Stimulated activated CD4-positive, alpha-beta T cell treated with anti-CD3 and anti-CD28 coated beads, Interleukin-12 subunit alpha, Interleukin-12 subunit beta, amount 100 ng/mL, for 24 hours (primary cell): ENCODE measurements at places on chromosomes 3 and 15.

DNA sequence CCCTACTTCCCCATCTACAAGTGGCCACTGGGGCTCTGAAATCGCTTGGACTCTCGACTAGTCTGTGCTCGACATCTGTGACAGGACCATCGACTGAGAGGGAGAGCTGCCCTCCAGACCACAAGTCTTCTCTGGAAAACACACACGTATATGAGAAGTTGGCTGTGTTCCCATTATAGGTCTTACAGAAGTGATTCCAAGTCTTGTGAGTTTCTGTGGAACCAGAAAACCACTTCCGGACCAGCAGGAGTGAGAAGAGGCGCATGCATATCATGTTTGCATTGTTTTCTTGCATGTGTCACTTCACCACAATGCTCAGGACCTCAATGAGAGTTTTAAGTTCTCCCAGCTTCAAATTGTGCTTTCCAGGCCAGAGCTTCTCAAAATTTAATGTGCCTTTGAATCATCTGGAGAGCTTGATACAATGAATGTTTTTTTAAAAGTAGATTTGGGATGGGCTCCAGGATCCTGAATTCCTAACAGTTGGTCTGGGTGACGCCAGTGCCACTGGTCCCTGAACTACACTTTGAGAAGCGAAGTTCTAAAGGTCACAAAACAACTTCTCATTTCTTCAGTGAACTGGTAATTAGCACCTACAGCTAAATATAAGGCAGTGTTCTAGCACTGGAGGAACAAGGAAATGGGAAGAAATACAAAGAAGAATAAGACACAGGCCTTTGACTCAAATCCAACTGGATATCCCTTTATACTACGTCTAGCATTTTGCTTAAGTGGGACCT, 15.7 kb downstream of the LIPC start:
- no peak for DNase-seq

GRCh38 chr3:171049861-171050444, 23.4 kb upstream of the SLC2A2 start:
- no peak for DNase-seq

DNA sequence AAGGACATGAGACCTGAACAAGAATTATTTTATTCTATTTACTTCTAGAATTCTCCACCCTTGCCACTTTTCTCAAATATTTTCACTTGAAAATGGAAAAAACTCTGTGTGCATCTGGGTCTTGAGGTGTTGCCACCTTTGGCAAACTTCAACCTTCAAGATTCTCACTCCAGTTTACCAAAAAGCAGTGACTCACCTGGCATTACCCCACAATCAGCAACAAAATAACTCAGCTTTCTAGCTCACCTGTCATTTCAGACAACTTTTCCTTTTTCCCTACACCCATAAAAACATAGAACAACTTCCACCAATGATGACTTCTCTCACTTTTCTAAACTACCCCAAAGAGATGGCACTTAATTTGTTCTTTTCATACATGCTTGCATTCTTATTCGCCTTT, 115.8 kb downstream of the DUT start:
- DNase-seq = no peak

- DNase-seq = no peak
These were observed 486.8 kb upstream of the ALCAM start for GRCh38 chr3:104879919-104880318.

DNA sequence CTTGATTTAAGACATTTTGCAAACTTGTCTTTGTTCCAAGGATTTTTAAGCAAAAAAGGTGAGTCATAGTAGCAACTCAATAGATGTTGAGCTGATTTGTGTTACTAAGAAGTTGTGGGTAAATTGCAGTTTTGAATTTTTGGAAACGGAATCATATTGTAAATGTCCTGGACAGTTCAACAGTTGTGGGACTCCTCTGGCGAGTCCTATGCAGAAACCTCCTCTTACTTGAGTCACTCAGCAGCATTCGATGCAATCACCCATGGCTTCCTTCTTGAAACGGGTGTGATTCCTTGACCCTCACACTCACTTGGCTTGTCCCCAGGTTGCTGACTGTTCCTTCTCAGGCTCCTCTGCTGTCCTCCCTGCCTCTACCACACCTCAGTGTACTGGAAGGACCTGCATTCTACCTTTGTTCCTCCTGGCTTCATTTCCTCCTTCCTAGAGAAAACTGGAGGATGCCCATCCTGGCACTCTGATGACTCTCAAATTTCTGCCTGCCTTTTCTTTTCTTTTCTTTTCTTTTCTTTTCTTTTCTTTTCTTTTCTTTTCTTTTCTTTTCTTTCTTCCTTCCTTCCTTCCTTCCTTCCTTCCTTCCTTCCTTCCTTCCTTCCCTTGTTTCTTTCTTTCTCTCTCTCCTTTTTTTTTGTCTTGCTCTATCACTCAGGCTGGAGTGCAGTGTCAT, 52.8 kb upstream of the DGKG start:
- no peak for DNase-seq

GRCh38 chr3:19231792-19232461, 83.6 kb downstream of the KCNH8 start:
- DNase-seq = no peak

GRCh38 chr3:72336821-72337479, 511.3 kb downstream of the SHQ1 start:
- no peak for DNase-seq

DNA sequence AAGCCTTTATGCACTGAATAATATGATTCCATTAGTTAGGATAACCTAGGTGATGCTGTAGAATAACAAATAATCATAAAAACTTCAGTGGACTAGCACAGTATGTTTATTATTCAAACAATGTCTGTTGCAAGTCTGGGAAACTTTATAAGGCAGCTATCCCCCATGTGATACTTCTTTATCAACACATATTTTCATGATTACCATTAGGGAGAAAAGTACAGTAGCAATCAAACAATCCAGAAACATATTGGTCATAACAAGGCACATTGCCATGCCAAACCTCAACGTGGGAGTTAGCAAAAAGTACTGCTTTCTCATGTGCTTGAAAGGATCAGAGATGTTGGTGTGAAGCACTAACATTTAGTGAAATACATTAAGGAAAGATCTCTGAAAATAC, 35.5 kb downstream of the EOMES start:
- DNase-seq = no peak

DNA sequence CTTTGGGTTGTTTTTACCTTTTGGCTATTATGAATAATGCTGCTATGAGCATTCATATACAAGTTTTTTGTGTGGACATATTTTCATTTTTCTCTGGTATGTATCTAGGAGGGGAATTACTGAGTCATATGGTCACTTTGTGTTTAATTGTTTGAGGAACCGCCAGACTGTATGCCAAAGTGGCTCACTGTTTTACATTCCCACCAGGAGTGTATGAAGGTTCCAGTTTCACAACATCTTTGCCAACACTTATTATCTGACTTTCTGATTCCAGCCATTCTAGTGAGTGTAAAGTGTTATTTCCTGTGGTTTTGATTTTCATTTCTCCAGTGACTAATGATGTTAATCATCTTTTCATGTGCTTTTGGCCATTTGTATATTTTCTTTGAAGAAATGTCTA, 51.8 kb downstream of the CMTM7 start:
- DNase-seq = no peak

GRCh38 chr3:155078711-155079467, 1.2 kb upstream of the MME start:
- no peak for DNase-seq

DNA sequence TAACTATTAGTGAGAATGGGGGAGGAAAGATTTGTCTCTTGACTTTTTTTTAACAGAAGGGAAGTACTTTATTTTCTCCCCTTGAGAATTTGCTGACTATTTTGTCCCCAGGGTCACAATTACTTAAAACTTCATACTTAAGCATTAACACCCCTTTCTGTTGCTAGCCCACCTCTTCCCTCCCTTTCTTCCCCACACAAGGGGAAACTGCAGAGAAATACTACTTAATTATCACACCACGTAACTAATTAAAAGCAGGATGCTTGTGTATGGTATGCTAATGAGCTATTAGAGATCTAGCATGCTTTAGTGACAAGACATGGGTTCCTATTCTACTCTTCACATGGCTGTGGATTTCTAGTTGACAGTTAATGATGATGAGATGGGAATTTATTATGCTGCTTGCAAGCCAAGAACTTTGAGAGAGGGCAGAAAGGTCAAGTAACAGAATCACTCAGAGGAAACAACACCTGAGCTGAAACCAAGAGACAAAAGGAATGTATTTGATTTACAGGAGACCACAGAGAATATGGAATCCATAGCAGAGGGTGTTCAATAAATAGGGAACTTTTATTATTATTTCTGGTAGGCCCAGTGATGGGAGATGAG, 179.2 kb downstream of the LSAMP start:
- DNase-seq = no peak

DNA sequence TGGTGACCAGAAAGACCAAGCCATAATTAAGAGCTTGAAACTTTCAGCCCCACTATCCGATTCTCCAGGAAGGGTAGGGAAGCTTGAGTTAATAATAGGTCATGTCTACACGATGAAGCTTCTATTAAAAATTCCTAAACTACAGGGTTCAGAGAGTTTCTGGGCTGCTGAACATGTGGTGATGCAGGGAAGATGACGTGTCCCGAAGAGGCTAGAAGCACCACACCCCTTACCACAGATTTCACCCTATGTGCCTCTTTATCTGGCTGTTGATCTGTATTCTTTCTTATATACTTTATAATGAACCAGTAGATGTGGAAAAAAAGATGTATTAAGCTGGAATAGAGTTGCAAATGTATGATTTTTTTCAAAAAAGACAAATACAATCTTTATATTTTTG, 473.4 kb downstream of the NLGN1 start:
- DNase-seq = no peak

DNA sequence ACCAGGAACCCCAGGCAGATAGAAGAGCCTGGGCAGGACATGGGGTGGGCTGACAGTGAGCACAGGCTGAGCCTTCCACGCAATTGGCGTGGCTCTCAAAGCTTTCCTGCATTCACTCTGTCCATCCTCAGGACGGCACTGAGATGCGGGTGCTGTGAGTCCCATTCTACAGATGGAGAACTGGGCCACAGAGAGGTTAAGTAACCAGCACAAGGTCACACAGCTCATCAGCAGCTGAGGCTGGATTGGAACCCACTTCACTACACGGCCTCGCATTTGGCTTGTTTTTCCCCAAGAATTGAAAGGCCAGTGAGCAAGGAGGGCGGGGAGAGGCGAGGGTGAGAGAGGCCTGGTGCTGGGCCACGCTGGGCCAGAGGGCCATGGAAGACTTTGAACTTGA, 36.0 kb upstream of the GRIP2 start:
- no peak for DNase-seq

GRCh38 chr3:43616034-43616433, 5.8 kb downstream of the ANO10 start:
- no peak for DNase-seq

DNA sequence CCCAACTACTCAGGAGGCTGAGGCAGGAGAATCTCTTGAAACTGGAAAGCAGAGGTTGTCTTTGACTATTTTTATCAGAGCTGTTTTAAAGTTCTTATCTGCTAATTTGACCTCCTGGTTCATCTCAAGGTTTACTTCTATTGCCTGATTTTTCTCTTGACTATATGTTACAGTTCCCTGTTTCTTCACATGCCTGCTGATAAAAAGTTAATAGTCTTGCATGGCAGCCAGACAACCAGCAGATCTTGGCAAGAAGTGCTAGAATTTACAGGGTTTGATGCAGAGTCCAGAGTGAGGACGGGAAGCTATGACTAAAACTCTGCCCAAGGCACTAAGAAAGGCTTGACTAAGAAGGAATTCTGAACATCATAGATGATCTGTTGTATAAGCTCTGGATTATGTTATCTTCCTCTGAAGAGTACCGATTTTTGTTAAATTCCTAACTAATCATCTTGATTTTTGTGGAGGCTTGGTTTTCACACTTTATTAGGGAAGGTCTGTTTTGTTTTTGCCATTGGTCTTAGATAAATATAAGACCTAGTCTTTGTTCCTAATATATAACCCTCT, 85.9 kb downstream of the CHSY1 start:
- DNase-seq = no peak

GRCh38 chr3:101687142-101687931, 819 bp upstream of the RPL24 start:
- DNase-seq = no peak

GRCh38 chr3:69821133-69821532, 81.9 kb downstream of the MITF start:
- DNase-seq = no peak
